ENCODE measurements at places on chromosomes 5 and 9.

DNA sequence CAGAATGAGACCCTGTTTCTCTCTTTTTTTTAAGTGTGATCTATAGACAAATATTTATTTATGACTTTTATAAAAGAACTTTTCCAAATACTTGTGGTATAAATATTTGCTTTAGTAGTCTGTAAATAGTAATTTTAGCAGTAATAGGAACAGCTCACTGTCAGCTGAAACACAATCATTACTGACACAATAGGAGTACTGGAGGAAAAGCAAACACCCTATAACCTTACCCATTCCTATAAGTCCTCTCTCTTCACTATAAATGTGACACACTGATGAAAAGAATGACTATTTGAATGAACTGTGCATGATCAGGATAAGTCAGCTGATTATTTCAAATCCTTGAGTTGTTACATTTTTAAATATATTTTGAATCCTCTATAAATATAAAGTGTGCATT, 72.4 kb downstream of the CDH12 start:
- no peak for DNase-seq

GRCh38 chr5:149895416-149896345, 48.9 kb downstream of the PDE6A start:
- no peak for DNase-seq

GRCh38 chr5:154237376-154237743, 46.8 kb downstream of the GALNT10 start:
- no peak for DNase-seq

DNA sequence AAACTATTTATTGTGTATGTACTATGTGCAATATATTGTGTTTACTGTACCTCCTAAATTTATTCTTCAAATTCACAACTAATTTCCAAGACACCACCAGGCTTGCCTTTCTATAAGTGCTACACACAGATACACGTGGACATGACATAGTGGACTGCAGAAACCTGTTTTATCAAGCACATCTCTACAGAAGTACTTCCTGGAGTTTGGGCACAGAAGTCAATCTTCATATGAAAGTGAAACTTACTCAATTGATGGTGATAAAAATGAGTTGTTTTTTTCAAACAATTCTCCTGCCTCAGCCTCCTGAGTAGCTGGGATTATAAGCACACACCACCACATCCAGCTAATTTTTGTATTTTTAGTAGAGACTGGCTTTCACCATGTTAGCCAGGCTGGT, 57.6 kb downstream of the NLN start:
- no peak for DNase-seq

DNA sequence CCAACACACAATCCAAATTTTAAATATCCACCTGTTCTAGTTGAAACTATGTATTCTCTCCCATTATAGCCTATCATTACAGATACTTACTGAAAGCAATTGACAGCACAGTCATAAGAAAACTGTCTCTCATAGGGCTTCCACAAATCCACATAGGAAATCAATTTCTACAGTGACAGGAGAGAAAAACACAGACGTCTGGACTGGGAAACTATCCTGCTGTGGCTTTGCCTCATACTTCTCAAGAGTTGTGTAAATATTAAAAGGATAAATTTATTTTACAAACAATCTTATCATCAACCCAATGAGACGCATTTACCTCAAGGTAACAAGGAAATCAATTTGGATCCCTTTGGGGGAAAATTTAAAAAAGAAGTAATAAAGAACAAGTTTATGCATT, 517.5 kb downstream of the EFNA5 start:
- DNase-seq = no peak

- no peak for DNase-seq
Observed at GRCh38 chr9:14906644-14907359, 3.4 kb downstream of the FREM1 start.

GRCh38 chr9:37415011-37415719, 7.3 kb upstream of the GRHPR start:
- peak; percentile 61 for DNase-seq

DNA sequence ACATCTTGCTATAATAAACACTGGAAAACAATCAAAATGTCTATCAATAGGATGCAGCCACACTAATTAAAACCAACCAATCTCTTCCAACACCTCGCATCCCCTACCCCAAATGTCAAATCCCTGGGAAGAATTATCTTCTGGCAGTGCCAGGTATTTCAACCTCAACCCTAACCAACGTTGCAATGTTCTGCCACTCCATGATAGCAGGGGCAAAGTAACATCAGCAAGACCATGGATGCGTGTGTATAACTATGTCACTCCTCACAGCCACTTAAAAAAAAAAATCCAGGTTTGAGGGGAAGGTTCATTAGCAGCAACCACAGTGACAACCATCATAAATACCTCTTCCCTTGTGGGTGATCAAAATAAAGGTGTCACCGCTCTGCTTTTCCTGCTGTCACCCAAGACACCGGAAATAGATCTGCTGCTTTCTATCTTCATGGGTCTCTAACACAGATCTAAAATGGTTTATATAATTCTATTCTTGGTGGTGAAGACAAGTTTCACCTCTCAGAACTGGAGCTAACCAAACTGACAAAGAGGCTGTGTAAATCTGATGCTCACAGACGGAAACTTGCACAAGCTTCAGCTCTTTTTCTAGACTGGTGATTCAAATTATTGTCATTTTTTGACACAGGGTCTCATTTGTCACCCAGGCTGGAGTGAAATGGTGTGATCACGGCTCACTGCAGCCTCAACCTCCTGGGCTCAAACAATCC, 9.9 kb downstream of the HSPA9 start:
- DNase-seq = peak; percentile 33

GRCh38 chr5:124330595-124331220, 415.7 kb downstream of the ZNF608 start:
- DNase-seq = no peak

GRCh38 chr5:80068775-80069174, 33.6 kb downstream of the THBS4 start:
- no peak for DNase-seq

DNA sequence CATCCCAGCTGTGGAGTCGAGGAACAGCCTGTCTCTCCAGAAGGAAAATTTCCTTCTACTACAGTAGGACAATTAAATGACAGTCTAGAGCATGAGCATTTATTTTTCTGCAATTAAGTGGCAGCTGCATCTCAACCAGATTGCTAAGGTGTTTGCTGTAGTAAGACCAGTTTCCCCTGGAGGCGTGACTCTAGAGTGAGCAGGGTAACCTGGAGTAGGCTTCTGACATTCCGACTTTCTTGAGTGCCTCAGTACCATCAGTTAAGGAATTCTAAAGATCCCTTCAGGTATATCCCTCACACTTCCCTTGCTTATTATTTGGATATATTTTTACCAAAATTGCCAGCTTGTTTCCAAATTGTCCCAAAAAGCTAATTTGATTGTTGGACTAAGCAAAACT, 59.2 kb upstream of the IRX2 start:
- DNase-seq = no peak

GRCh38 chr5:168408561-168409305, 77.5 kb upstream of the RARS1 start:
- no peak for DNase-seq

GRCh38 chr5:151264113-151264512, 11.1 kb downstream of the GM2A start:
- no peak for DNase-seq

DNA sequence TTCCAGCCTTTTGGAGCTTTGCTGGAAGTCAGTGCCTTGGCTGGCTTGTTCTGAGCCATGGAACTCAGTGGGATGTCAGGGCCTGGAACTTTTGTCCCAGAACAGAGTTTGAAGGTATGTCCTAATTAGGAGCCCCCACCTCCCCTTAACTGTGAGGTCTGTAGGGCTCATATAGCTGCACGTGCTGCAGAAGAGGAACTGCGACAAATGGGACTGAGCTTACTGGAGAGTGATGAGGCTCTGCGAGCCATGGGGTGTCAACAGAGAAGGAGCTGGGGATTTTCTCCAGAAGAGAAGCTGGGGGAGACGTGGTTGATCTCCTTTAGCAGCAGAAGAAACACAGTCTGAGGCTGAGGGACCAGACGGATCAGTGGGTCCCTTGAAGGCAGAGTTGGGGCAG, 10.9 kb downstream of the TMEM8B start:
- no peak for DNase-seq

GRCh38 chr9:113503613-113504211, 40.2 kb downstream of the RGS3 start:
- no peak for DNase-seq

DNA sequence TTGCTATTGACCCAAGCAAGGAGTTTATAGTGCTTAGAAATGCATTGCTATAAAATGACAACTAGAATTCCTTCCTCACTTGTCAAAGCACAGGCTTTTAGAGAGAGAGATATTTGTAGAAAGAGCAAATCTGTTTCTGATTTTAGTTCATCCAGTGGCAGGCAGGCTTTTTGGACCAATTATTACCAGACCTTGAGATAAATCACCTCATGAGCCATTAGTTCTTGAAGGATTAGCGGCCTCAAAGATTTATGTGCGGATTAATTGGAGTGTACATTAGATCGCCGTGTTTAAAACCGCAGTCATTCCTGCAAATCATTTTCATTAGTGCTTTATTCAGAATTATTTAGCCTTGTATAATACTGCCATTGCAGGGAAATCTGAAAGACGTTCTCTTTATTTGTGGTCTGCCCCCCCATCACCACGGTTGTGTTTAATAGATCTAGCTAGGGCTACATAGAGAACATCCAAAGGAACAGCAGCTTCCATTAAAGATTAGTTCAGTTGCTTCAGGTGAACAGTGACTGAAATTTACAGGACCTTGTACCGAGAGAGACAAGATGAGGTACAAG, 28.8 kb upstream of the TJP2 start:
- DNase-seq = no peak

- no peak for DNase-seq
Observed at GRCh38 chr5:73532195-73532594, 33.2 kb downstream of the ANKRA2 start.

DNA sequence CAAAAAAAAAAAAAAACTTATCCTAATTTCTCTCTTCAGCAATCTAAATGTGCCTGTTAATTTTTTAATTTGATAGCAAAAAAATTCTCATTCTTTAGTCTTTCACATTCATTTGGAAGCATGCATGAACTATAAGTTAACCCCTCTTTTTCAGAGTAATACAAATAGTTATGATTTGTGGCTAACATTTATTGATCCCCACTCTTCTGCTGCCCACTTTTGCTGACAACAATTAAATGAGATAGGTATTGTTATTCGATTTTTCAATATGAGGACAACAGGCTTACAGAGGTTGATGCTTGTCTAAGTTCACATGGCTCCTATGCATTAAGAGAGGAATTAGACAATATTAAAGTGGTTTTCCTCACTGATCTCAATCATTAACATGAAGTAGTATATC, 2.9 kb upstream of the NR3C1 start:
- DNase-seq = no peak

GRCh38 chr9:34096751-34097150, 29.7 kb downstream of the DCAF12 start:
- DNase-seq = no peak

DNA sequence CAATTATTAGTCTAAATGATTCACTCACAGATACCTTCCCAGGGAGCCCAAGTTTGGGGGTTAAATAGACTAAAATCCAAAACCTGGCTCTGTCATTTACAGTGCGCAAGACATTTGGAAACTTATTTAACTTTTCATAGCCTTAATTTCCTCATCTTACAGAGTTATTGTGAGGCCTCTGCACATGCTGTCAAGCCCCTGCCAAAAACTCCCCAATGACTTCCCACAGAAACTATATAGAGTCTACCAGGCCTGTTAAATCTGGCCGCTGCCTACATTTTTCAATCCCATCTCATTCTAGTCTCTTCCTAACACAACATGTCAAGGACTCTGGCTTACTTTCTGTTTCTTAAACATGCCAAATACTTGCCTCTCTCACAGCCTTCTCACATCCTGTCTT, 412.5 kb downstream of the ELAVL2 start:
- no peak for DNase-seq

- no peak for DNase-seq
Observed at GRCh38 chr9:88577256-88578120, 42.5 kb downstream of the NXNL2 start.

GRCh38 chr5:73442231-73442811, 6.3 kb downstream of the FOXD1 start:
- DNase-seq = no peak

- no peak for DNase-seq
Observed at GRCh38 chr9:130429831-130430230, 14.9 kb upstream of the ASS1 start.

- no peak for DNase-seq
Observed at GRCh38 chr5:43582082-43583005, 20.6 kb upstream of the NNT start.

- DNase-seq = no peak
Observed at GRCh38 chr9:117302487-117302886, 112.4 kb downstream of the ASTN2 start.
